ENCODE measurements at places on chromosomes 11 and 22.

GRCh38 chr11:57324154-57324885 is 432 bp downstream of the TNKS1BP1 start:
- no peak for DNase-seq

DNA sequence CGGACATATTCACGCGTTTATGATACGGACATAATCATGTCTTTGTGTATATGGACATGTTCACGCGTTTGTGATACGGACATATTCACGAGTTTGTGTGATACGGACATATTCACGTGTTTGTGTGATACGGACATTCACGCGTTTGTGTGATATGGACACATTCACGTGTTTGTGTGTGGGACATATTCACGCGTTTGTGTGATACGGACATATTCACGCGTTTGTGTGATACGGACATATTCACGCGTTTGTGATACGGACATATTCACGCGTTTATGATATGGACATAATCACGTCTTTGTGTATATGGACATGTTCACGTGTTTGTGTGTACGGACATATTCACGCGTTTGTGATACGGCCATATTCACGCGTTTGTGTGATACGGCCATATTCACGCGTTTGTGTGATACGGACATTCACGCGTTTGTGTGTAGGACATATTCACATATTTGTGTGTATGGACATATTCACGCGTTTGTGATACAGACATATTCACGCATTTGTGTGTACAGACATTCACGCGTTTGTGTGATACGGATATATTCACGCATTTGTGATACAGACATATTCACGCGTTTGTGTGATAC is 24.9 kb downstream of the PTDSS2 start:
- DNase-seq, result no peak

- no peak for DNase-seq
Observed at GRCh38 chr11:111438168-111438567, 59.1 kb upstream of the POU2AF1 start.

- DNase-seq, result no peak
Observed at GRCh38 chr11:61883327-61883726, 8.0 kb downstream of the FADS3 start.

Measured in activated naive CD4-positive, alpha-beta T cell (primary cell).